ENCODE measurements at places on chromosomes 13 and 19.

DNA sequence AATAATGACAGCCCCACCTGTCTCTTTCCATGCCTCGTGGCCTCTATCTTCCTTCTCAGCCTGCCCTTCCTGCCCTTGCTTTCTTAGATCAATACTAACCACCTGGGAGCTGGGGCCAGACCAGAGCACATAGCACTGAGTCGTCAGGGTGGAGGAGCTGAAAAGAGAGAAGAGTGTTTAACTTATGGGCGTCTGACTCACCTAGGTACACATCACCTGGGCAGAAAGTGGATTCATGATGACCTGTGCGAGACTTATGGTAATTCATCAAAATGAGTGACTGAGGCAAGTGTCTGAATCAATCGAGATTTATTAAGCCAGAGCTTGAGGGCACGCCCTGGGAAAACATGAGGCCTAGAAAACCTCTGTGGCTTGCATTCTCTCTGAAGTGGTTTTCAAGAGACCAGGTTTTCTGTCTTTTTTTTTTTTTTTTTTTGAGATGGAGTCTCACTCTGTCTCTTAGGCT lies 19.2 kb downstream of the CEACAM6 start:
- DNase-seq, result no peak

GRCh38 chr13:66069570-66069969 lies 1160.6 kb downstream of the PCDH9 start:
- no peak for DNase-seq

GRCh38 chr19:2555422-2556220 lies 79.7 kb downstream of the GADD45B start:
- no peak for DNase-seq

DNA sequence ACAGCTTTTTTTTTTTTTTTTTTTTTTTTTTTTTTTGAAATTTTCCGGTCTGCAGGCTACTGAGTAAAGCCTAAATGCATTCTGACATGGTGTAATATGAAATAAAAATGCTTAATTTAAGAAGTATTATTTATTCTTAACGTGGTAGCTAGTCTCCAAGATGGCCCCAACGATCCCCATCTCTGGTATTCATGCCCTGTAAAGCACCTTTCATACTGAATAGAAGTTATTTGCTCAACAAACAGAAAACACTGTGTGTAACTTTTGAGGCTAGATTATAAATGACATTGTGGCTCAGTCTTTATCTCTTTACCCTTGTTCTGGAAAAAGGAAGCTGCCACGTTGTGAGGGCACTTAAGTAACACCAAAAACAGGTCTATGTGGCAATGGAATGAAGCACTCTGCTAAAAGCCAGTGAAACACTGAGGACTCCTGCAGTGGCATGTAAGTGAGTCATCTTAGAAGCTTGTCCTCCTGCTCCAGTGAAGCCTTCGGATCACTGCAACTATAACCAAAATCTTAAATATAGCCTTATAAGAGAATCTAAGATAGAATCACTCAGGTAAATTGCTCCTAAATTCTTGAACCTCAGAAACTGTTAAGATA lies 128.7 kb downstream of the UGGT2 start:
- DNase-seq, result peak; percentile 83

DNA sequence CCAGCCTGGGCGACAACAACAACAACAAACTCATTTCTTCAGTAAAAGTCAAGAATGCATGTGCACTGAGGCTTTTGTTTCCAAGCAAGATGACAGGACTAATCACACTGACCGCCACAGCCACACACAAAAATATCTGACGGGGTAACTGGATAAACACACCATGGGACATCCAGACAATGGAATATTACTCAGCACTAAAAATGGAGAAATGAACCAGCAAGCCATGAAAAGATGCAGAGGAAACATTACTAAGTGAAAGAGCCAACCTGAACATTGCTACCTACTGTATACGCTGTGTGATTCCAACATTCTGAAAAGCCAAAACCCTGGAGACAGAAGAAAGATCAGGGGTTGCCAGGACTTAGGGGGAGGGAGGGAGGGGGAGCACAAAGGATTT lies 36.7 kb downstream of the FAAP24 start:
- DNase-seq, result no peak
